NCI-H1048 (cell line): ENCODE measurements at places on chromosomes 3 and 15.

GRCh38 chr3:196181127-196181546 is 30.1 kb downstream of the ZDHHC19 start:
- no peak for DNase-seq

- DNase-seq = no peak
Measured at GRCh38 chr3:56415652-56416051, 52.6 kb downstream of the ERC2 start.

GRCh38 chr15:68491415-68492106 is 59.6 kb upstream of the ITGA11 start:
- DNase-seq = no peak

DNA sequence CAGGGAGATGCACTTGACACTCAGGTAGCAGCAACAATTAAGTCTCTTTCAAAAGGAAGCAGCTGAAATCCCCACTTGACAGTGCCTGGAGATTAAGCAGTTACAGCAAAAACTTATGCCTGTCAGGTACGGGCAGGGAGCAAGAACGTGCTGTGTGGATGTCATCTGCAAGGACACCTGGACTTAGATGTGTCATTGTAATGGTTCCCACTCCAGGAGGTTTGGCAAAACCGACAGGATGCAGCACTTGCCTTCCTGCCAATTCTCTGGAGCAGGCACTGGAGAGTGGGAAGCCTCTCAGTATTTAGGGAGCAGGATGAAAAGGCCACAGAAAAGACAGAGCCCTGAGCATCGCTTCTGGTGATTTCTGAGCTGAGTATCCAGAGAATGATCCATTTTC is 292.4 kb downstream of the PDCD6IP start:
- no peak for DNase-seq

DNA sequence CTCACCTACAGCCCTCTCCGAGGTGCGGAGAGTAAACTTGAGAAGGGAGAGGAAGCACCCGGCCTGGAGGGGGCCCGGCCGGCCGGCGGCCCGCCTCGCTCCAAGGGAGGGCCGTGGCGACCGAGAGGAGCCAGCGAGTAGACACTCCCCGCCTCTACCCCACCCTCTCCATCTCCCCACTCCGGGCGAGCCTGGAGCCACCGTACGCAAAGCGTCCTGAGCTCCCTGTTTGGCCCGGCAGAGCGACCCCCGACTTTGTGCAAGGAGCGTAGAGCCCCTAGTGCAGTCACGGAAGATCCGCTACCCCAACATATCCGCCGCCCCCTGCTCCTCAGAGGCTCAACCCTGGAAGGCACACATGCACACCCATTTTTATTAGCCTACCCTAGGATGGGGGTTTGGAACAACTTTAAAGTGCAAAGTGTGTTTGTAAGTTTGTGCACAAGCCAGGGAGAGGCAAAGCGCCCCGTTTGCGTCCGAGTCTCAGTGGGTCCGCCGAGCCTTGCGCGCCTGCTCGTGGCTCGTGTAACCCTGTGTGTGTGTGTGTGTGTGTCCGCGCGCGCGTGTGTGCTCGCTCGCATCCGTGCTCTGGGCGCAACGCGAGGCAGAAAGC is 508 bp upstream of the SMAD6 start:
- no peak for DNase-seq

- DNase-seq = no peak
Measured at GRCh38 chr15:80750575-80750974, 28.6 kb upstream of the CEMIP start.
